ENCODE measurements at places on chromosomes 4 and X. TPM values are rescaled to one million over a fixed set of nuclear protein-coding genes. Genes with fewer than 3 reads are reported as not detected.

The TRAPPC11 gene
- total RNA-seq: 41.5 TPM

The AWAT2 gene
- total RNA-seq: not detected

The DCLK2 gene
- 0.97 TPM for total RNA-seq

The ELMOD2 gene
- 17.1 TPM for total RNA-seq

The PPAT gene
- 7.9 TPM for total RNA-seq

The MAP9 gene
- 0.31 TPM for total RNA-seq

The ZNF157 gene
- not detected for total RNA-seq

The TMEM271 gene
- total RNA-seq: not detected

The RBMXL3 gene
- not detected for total RNA-seq

The MND1 gene
- total RNA-seq: 6.5 TPM

The FGFBP2 gene
- total RNA-seq: not detected

The FAM200B gene
- 29.1 TPM for total RNA-seq

The DCX gene
- not detected for total RNA-seq

The HTRA3 gene
- 8.5 TPM for total RNA-seq

The SERTM2 gene
- not detected for total RNA-seq

The CSAG1 gene
- not detected for total RNA-seq

The BGN gene
- total RNA-seq: 4.4 TPM

The MSX1 gene
- total RNA-seq: 7.9 TPM

The CLIC2 gene
- total RNA-seq: 10.4 TPM

The IL21 gene
- not detected for total RNA-seq

The MAGEA12 gene
- total RNA-seq: not detected

The ZNF732 gene
- total RNA-seq: 0.81 TPM

The PNMA6F gene
- not detected for total RNA-seq

The SPIN4 gene
- total RNA-seq: 6.3 TPM

The MED28 gene
- 16.0 TPM for total RNA-seq

The ETDA gene
- total RNA-seq: not detected

The AGTR2 gene
- not detected for total RNA-seq

The ZNF280C gene
- total RNA-seq: 1.3 TPM

The CENPVL1 gene
- total RNA-seq: not detected

The ARHGAP6 gene
- total RNA-seq: 0.06 TPM

Data from bladder microvascular endothelial cell (primary cell).